ENCODE measurements at places on chromosomes 5 and 9.

DNA sequence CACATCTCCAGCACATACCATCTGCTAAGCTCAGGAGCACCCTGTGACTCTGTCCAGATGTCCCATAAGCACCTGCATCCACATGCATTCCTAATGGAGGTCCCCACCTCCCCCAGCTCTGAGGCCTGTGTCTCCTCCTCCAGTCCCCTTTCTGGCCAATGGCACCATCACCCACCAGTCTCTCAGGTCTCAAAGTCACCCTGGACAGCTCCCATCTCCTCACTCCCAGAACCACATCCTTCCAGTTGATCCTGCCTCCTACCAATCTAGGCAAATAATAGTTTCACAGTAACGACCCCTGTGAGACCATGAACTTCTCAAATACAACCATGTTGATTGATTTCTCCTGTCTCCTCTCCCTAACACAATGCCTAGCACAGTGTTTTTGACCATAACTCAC is 40.1 kb downstream of the GGTA1 start:
- no peak for DNase-seq

- no peak for DNase-seq
Observed at GRCh38 chr9:83477571-83477970, 60.6 kb downstream of the FRMD3 start.

DNA sequence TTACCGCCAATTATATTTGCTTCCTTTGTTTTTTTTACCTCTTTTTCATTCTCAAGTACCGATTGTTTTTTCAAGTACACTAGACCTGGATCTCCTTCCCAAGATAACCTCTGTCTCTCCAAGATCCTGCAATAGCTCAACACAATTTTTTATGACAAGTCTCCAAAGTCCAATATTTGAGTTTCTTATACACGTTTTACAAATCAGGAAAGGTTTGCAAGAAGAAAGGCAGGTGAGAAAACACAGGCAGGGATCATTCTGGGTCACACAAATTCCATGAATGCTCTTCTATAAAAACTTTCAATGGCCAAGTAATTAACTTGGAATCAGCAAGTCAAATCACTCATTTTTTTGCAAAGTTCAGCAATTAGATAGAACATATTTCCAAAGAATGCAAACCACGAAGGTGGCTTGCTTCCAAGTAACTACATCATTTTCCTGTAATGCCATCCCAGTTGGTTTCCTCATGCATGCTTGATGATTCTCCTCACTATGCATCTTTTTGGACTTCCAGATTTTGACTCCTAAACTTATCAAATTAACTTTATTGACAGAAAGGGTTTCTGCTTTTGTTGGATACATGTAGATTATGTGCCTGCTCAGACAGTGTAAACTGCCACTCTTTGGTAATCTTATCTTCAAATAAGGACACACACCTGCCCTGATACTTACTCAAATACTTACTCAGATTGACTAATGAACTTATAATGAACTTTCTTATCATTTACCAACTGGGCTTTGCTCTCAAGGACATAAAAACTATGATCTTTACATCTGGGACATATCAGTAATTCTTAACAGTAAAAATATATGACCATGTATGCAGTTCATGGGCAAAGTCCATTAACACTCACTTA is 24.7 kb upstream of the IFNE start:
- no peak for DNase-seq

- no peak for DNase-seq
Observed at GRCh38 chr5:78109891-78110324, 184.6 kb downstream of the AP3B1 start.

- no peak for DNase-seq
Observed at GRCh38 chr5:136249678-136250266, 56.8 kb upstream of the SMIM32 start.

DNA sequence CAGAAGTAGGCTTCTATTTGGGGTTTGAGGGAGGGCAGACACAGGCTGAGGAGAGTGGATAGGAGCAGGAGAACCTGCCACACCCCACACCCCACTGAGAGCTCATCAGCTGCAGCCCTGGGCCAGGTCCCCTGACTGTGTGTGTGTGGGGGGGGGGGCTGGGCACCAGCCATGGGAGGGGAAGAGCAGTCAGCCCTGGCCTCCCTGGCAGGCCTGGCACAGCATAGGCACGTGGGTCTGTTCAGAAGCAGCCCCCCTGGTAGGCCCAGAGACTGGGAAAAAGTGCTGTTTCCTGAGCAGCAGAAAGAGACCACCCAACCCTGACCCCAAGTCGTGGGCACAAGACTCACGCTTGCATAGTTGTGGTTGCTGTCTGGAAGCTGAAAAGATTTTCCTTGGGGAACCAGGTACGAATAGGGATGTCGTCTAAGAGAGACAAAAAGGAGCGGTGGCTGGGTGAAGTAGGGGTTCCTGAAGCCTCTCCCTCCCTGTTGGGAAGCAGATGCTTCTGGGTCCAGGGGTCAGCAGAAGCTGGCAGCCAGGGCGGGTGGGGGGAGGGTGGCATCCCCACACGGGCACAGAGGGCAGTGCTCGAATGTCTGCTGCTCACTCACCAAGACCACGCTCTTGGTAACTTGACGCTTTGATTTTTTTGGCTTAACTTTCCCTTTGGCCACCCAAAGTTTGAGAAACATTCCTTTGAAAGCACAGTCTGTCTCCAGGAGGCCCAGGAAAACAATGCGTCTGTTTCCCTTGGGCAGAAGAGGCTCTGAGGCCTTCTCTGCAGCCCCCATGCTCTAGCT is 2.9 kb downstream of the NSMF start:
- DNase-seq = no peak

DNA sequence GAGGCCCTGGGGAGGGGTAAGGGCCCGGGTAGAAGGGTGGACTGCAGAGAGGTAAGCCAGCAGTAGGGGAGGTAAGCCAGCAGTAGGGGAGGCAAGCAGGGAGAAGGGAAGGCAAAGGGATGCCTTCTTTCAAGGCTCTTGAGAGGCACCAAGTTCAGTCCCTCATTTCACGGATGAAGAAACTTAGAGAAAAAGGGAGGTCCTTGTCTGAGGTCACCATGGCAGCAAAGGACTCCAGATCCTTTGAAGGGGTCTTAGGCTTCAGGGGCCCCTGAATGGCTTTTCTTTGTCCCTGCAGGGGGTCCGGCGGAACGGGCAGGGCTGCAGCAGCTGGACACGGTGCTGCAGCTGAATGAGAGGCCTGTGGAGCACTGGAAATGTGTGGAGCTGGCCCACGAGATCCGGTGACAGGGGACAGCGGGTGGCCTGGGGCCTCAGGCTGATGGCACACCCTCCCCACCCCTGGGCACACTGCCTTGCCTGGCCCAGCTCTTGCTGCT is 42.6 kb downstream of the RGS3 start:
- no peak for DNase-seq

GRCh38 chr5:141354900-141355469 is at the start of gene PCDHGA4:
Gene PCDHGA4 (plus strand): TSS chr5:141355021. CDS start chr5:141355108, 87 bp downstream.
- DNase-seq = no peak

DNA sequence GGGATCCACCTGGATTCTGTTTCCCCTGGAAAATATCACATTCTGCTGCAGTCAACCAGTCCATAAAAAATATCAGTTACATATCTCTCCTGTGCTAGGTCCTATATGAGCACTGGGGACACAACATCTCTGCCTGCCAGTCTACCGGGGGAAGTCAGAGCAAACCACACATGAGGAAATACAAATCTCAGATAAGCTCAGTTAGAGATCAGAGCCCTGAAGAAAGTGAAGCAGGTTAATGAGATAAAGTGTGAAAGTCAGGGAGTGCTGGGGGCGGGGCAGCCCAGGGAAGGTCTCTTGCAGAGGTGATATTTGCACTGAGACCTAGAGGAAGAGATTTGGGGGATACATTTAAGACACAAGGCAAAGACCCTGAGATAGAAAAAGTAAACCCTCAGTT is 67.8 kb upstream of the SLC1A1 start:
- no peak for DNase-seq

- DNase-seq = no peak
Observed at GRCh38 chr9:82621447-82621846, 441.5 kb downstream of the RASEF start.

GRCh38 chr5:126054577-126055347 is 368.4 kb upstream of the GRAMD2B start:
- DNase-seq = no peak

DNA sequence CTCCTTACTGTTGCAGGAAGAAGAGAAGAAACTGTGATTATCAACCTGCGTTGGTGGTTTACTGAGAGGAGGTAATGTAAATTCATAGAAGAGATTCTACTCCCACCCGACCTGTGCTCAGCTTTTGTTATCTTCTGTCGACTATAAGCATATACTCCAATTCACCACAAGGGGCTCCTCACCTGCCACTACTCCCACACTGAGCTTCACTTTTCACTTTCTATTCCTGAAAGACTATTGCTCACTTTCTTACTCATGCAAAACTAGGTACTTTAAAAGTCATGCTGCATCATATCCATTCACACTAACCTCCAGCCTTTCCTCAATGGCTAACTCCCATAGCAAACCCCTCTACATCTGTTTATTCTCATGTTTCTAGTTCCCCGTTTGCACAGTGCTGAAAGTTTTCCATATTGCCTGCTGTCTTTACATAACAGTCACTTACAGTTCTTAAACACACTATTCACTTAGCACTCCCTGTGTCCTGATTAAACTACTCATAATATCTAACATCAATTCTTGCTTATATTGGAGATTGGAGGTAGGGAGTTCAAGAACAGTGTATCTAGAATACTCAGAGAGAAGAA is 1062.6 kb downstream of the NR2F1-AS1 start:
- no peak for DNase-seq

DNA sequence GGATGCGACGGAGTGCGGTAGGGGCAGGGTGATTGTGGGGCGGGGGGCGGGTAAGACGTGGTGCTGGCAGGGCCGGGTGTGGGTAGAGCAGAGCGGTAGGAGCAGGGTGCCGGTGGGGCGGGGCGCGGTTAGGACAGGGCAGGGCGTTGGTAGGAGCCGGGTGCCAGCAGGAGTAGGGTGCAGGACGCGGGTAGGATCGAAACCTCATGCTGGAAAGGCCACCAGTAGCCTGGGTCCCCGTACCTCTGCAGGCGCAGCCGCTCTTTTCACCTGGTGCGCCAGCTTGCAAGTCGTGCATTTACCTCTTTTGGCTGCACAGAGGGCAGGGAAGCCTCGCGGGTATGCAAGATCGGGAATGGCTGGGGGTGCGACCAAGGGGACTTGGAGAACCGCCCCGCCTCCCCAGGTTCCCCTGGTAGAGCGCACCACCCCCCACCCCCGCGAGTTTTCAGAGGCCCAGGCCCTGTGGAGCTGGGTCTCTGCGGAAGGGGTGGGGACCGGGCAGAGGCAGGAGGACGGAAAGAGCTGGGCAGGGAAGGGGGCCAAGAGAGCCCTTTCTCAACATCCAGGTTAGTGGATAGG is 104.8 kb upstream of the SIMC1 start:
- no peak for DNase-seq

- no peak for DNase-seq
Observed at GRCh38 chr5:76329346-76329745, 73.7 kb upstream of the IQGAP2 start.

GRCh38 chr9:130957451-130958203 is 18.6 kb upstream of the FIBCD1 start:
- no peak for DNase-seq

GRCh38 chr5:123512611-123513461 is 859 bp downstream of the CSNK1G3 start:
- DNase-seq = no peak

- no peak for DNase-seq
Observed at GRCh38 chr9:16459421-16460148, 410.9 kb downstream of the BNC2 start.

DNA sequence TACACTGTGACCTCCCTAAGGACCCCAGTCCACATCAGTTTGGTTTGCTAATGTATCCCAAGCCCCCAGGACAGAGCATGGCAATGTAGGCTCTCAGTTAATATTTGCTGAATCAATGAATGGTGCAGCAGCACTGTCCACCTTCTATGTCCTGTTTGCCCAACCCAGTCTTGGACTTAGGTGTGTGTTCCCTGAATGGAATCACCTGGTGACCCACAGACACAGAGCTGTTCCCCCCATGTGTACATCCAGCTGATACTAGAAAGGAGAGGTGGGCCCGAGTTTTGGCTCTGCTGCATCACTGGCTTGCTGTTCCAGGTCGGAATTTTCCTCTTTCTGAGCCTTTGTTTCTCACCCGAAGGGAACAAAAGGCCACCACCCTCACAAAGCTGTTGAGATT is 180.2 kb downstream of the AOPEP start:
- DNase-seq = no peak

- DNase-seq = no peak
Observed at GRCh38 chr5:147474140-147474539, 35.7 kb downstream of the DPYSL3 start.

- no peak for DNase-seq
Observed at GRCh38 chr9:21591221-21592062, 109.3 kb upstream of the IFNE start.

DNA sequence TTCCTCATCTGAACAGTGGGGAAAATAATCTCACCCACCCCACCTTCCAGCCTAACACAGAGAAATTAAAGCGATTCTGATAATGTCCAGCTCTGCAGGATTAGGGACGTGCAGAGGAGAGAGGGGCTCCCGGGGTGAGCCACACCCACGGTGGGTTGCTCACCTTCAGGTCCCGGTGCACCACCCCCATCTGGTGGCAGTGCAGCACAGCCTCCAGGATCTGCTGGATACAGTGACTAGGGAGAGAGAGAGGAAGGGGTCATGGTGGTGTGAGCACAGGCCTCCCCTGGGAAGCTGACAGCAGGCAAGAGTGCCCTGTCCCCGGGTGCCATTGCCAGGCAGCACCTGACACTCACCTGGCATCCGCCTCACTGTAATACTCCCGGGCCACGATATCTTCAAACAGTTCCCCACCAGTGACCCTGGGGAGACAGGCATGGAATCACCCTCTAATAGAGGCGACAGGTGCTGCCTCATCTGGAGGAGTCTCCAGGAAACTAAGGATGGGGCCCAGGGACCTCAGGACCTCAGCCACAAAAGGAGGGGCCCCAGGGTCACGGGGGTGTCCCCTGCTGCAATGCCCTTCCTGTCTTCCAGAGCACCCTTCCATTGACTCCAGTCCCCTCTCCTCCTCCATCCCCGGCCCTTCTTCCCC is 33.0 kb downstream of the CAMK2A start:
- DNase-seq = no peak

DNA sequence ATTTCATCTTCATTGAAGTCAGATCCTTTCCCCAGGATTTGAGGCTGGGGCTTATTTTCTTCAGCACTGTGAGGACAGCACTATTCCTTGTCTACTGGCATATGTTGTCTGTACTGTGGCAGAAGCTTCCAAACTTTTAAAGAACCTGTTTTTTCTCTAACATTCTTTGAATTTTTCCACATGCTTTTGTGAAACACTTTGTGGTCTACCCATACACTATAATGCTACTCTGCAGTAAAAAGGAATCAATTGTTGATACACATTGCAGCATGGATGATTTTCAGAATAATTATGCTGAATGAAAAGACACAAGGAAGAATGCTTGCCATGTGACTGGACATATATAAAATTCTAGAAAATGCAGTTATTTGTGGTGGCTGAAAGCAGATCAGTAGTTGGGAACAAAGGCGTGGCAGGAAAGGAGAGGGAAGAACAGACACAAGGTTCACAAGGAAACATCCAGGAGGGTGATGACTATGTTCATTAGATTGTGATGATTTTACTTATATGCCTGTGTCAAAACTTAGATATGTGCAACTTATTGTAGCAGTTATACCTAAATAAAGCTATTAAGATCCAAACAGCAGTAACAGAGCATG is 96.8 kb downstream of the WNK2 start:
- no peak for DNase-seq

- no peak for DNase-seq
Observed at GRCh38 chr5:122972877-122973276, 63.6 kb downstream of the PPIC start.

Measured in Right ventricle myocardium inferior (tissue), 1 donor.